ENCODE measurements at places on chromosomes 2 and 18.

DNA sequence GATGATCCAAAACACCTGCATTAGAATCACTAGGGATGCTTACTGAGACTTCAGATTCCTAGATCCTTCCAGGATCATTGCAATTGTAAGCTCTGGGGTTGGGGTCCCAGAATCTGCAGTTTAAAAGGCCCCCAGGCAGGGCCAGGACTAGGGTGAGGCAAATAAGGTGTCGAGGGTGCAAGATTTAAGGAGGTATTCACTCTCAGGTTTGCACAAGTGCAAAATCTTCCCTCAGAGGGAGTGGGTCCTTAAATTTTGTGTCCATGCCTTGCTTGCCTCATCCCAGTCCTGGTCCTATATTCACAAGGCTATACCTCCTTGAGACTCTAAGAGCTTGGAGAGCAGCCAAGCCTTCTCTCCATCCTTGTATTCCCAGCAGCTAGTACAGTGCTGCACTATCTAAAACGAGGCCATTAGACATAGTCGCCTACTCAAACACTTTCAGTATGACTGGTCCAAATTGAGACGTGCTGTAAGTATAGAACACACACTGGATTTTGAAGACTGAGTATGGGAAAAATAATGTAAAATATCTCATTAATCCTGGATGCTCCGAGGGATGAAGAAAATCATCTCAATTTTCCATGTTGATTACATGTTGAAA, 31.6 kb upstream of the MREG start:
- DNase-seq, result no peak

DNA sequence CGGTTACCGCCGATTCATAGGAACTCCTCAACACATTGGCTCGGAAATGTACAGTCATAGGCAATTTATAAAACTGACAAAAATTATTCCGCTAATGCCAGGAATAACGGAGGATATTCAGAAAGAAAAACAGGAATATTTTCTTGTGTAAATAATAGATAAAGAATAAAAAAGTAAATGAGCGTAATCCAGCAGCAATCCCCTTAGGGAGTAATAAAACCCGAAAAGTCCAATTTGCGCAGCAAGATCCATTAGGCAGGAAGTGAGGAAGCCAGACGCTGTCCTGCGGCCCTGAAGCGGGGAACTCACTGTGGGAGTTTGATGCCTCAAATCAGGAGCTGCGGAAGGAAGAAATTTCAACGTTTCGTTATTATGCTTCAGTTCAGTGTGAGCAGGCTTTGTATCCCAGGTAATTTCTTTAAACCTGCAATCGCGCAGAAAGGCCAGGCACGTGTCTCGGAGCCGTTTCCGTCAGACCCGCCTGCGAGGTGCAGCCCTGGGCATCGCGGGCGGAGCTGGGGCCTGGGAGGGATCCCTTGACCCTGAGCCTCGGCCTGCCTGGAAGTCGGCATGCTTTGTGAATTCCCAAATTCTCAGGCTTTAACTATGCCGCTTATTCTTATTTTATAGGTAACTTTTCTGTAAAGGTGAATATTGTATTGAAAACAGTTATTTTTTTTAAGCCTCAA, 180.9 kb upstream of the ALKAL2 start:
- no peak for DNase-seq

- no peak for DNase-seq
Observed at GRCh38 chr2:44016282-44016681, 20.5 kb upstream of the LRPPRC start.

DNA sequence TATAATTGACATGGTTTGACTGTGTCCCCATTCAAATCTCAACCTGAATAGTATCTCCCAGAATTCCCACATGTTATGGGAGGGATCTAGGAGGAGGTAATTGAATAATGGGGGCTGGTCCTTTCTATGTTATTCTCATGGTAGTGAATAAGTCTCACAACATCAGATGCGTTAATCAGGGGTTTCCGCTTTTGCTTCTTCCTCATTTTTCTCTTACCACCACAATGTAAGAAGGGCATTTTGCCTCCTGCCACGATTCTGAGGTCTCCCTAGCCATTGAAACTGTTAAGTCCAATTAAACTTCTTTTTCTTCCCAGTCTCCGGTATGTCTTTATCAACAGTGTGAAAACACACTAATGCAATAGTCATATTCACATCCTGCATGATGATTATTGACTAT, 1073.3 kb upstream of the CDH2 start:
- DNase-seq, result no peak

- no peak for DNase-seq
Observed at GRCh38 chr2:78439122-78439521, 586.4 kb upstream of the REG3G start.

DNA sequence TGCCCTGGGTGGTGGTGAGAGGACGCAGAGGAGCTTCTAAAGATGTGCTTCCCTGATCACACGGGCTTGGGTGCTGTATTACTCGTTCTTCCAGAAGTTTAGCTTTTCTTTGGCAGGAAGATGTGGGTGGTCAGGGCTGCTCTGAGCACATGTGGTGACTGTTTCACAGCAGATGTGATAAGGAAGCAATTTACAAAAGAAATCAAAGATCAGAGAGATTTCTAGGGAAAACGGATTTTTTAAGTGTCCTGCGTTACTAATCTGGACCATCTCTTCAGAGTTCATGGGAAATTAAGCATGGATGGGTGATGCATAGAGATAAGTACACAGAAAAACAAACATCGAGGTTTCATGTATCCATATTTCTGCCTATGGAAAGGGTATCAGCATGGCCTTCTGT, 99.4 kb downstream of the WDSUB1 start:
- no peak for DNase-seq

- DNase-seq, result no peak
Observed at GRCh38 chr2:133485868-133486267, 82.4 kb downstream of the NCKAP5 start.

DNA sequence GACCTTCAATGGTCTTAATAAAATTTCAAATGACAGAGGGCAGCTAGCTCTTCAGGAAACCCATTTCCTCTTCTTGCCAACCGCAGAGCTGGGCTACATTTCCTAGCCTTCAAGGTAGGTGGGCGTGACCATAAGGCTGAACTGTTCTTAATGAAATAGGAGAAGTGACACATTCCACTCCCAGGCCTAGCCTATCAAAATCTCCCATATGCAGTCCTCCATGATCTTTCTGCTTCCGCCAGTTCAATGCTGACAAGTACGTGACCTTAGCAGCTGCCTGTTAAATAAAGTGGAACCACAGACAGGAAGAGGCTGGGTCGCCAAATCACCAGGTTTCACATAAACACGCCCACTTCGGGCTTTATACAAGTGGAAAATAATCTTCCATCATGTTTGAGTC, 13.2 kb downstream of the SERPINE2 start:
- peak; percentile 34 for DNase-seq

DNA sequence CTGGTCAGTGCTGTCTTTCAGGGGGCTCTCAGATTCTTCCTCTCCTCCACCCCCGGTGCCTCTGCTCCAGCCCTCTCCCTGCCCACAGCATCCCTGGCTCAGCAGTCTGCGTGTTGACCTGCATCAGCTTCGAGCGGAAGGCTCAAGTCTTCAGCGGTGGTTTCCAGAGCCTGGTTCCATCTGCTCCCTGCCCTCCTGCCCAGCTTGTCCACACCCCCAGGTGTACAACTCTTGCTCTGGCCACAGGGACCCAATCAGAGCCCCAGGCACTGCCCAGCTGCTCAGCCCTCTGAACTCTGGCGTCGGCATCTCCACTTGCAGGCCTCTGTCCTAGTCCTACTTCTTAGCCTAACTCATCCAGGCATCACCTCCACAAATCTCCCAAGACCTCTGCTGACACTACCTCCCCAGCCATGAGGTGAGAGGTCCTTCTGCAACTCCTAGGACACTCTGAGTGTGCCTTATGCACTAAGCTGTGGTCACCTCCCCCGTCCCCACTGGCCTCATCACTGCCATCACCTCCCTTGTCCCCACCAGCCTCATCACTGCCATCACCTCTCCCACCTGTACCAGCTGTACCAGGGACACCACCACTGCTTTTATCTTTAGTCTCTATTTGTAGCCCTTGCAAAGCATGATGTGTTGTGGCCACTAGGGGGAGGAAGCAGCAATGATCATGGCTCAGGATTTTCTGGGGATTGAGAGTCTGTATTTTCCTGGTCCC, 60.9 kb downstream of the EDAR start:
- DNase-seq, result no peak

- DNase-seq, result no peak
Observed at GRCh38 chr18:49949951-49950395, 136.6 kb upstream of the ACAA2 start.

DNA sequence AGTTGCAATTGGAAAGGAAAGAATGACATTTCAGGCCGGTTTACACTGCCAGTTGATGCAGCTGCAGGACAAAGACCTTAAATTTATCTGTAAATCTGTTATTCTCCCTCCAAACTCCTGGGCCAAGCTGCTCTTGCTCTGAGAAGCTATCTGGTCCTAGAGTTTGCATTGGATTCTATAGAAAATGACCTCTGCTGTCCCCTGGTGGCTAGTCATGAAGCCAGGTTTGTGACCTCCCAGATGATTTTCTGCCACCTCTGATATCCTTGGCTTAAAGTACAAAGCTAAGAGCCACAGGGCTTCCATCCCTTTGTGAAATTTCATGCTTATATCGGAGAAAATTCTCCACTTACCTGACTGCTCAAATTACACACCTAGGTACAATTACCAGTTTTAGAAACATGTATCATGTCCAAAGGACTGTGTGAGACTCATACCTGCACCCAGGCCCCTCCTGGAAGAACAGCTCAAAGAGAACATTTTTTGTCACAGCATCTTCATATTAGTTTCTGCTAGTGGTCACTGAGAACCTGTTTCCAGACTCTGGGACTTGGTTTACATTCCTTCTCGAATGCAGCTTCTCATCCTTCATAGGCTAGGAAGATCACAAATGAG, 28.9 kb upstream of the IER3IP1 start:
- DNase-seq, result no peak

- DNase-seq, result no peak
Observed at GRCh38 chr2:152781175-152781574, 62.8 kb downstream of the ARL6IP6 start.

- DNase-seq, result no peak
Observed at GRCh38 chr2:214244847-214245246, 166.0 kb upstream of the VWC2L start.

DNA sequence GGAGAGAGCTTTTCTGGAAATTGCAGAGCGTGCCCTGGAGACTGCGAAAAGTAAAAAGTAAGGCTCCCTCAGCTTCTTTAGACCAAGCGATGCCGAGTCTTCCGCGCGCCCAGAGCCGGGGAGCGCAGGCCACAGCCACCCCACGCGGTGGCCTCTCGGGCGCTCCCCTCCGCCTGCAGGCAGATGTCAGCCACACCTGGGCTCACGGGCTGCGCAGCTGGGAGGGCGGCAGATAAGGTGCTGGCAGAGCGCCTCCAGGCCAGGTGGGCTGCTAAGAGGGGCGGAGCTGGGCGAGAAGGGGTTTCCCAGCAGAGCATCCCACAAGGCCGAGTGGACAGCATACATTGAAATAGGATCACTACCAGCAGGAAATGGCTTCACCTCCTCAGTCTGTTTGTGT, 81.7 kb downstream of the ARHGEF4 start:
- no peak for DNase-seq

- no peak for DNase-seq
Observed at GRCh38 chr2:189648846-189649509, 12.3 kb upstream of the ASNSD1 start.

DNA sequence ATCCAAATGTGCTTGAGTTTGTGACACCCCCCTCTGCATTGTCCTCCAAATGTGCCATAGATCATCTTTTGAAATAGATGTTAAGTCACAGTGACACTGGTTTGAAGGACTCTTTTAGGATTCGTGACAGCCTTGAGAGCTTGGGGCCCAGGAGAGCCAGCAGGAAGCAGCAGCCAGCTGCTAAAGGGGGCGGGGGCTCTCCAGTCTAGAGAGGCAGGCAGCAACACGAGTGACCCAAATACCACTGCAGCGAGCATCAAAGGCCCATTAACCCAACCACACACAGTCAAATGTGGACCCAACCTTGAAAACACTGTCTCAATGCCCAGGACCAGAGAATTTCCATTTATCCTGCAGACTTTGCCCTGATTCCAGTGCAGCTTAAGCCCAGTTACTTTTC, 75.6 kb downstream of the ZBTB7C start:
- no peak for DNase-seq
